BJ (cell line): ENCODE measurements at places on chromosomes 5 and 9.
A peak's percentile ranks its signal among the peaks of the same experiment; 100 is the strongest.

DNA sequence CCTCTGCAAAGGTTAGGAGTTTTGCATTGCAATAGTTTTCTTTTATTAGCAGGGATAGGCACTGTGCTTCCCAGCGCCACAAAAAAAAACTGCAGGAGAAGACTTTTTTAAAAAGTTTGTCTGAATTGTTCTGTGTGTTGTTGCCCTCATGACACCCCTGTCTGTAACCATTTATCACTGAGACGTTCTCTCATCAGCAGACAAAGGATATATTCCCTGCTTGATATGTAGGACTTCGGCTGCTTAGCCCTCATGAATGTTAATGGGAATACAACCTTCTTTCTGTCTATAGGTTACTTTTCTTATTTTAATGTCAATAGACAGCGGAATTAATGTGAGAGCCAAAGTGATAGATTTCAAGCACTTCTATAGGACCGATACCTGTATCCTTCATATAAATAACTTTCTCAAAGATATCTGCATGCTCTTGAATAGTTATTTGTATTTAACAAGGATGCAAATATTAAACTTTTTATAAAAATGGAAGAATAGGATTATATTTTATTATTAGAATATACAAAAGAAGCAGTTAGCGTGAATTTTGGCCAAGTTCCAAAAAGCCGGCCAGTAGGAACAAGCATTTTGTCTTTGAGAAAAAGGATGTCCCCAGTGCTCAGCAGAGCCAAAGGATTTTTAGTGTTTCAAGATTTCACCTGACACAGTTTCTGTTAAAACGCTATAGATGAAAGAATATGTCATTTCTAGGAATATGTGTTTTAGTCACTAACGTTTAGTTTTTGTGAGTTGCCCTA lies 1.5 kb upstream of the LYSMD3 start:
- no peak for DNase-seq

- DNase-seq, result no peak
These were observed 1314.1 kb upstream of the C9orf72 start for GRCh38 chr9:28887188-28887884.

- DNase-seq, result no peak
These were observed 88.4 kb downstream of the AK8 start for GRCh38 chr9:132789719-132790118.

DNA sequence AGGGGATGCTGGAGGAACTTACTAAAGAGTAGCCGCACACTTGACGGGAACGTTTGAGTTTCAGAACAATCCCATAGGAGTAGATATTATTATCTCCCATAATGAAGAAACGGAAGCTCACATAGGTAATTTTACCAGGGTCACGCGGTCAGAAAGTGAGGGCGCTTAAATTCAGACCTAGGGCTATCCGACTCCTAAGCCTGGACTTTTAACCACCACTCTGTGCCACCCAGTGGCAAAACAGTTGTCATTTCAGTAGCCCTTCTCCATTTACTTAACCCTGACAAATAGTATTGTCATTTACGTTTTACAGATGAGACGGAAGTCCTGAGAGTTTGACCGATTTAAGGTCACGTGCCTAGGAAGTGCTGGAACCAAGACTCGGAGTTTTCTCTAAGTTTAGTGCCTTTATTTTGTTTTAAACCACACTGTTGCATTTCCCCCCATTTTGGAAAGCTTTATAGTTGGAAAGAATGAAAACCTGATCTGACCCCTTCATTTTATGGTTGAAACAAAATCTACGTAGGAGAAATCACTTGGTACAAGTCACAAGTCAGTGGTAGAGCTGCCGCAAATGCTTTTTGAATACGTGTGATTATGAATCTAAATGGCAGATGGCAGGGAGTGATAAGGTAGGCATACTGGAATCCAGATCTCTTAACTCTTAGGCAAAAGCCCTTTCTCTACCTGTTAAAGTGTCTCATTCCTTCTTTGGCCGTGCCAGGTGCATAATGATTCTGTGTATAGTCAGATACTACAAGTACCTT lies 650 bp downstream of the MRRF start:
- no peak for DNase-seq

- no peak for DNase-seq
These were observed at the start of gene TERT for GRCh38 chr5:1294835-1295649. TERT (minus strand) TSS chr5:1295068; CDS start chr5:1294989, 79 bp downstream.

GRCh38 chr5:36897616-36898015 lies 21.0 kb downstream of the NIPBL start:
- no peak for DNase-seq

DNA sequence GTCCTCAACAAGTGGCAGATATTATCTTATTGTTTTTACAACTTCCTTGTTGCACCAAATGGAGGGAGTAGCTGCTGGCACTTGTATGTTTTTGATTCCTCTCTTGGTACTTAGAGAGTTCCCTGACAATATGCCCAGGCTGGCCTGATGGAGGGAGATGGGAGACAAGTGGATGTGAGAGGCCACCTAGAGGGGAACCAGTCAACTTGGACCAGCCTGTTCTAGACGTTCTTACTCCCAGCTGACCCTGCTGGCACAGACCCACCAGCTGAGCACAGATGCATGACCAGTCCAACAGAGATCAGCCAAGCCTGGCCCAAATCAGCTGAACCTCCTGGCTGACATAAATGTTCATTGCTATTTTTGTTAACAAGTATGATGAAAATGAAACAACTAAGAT lies 60.9 kb upstream of the GDNF start:
- DNase-seq, result no peak

DNA sequence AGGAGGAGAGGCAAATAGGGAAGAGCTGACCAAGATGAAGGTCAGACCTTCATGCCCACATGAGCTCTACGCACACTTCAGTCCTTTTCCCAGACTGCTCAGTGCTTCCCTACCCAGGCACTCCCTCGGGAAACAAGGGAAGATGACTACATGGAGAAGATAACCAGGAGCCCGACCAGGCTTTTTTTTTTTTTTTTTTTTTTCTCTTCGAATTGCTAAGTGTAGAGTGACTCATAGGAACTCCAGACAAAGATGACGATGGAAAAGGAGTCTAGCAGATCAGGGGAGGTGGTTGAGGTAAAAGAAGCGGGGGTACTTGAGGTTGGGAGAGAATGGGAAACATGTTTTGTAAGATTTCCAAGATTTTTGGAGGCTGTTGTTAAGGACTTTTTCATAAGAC lies 526.1 kb downstream of the BNC2 start:
- DNase-seq, result peak; percentile 83

- no peak for DNase-seq
These were observed 27.0 kb upstream of the C9orf72 start for GRCh38 chr9:27600256-27600655.

GRCh38 chr5:149731617-149732323 lies 1.7 kb downstream of the PPARGC1B start:
- DNase-seq, result peak; percentile 9

DNA sequence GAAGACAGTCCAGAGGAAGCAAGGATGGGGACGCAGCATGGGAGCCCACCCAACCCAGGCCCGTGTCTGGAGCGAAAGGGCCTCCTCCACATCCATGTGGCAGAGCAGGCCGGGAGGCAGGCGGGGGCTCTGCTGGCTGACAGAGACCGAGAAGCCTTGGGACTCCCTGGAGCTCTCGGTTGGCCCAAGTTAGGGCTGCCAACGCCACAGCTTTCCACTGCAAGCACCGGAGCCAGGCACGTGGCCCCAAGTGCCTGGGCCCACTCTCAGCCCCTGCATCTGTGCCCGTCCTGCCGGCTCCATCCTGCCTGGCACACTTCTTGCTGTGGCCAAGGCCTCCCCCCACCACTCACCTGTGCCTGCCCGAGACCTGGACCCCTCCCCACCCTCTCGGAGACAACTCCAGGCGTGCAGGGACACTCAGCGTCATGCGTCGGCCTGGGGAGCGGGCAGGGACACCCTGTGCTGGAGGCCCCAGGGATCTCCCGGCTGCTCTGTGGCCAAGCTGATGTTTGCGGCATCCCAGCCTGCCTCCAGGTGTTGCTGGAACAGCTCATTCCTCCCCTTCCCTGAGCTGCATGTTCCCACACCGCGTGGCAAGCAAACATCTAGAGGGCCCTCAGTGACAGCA lies 31.5 kb downstream of the SLC6A3 start:
- no peak for DNase-seq

GRCh38 chr5:56909294-56910209 lies at the start of gene SETD9:
SETD9 (plus strand) TSS chr5:56909596; CDS start chr5:56909646, 50 bp downstream.
- DNase-seq, result peak; percentile 75

GRCh38 chr9:92647671-92648473 lies 22.1 kb downstream of the IPPK start:
- DNase-seq, result no peak

GRCh38 chr5:142307146-142307890 lies 17.5 kb downstream of the SPRY4 start:
- no peak for DNase-seq

GRCh38 chr9:128233817-128234406 lies 30.7 kb downstream of the DNM1 start:
- DNase-seq, result no peak

GRCh38 chr9:90808890-90809685 lies 7.5 kb downstream of the SYK start:
- no peak for DNase-seq

- no peak for DNase-seq
These were observed 40.7 kb downstream of the CNTRL start for GRCh38 chr9:121115466-121115865.

DNA sequence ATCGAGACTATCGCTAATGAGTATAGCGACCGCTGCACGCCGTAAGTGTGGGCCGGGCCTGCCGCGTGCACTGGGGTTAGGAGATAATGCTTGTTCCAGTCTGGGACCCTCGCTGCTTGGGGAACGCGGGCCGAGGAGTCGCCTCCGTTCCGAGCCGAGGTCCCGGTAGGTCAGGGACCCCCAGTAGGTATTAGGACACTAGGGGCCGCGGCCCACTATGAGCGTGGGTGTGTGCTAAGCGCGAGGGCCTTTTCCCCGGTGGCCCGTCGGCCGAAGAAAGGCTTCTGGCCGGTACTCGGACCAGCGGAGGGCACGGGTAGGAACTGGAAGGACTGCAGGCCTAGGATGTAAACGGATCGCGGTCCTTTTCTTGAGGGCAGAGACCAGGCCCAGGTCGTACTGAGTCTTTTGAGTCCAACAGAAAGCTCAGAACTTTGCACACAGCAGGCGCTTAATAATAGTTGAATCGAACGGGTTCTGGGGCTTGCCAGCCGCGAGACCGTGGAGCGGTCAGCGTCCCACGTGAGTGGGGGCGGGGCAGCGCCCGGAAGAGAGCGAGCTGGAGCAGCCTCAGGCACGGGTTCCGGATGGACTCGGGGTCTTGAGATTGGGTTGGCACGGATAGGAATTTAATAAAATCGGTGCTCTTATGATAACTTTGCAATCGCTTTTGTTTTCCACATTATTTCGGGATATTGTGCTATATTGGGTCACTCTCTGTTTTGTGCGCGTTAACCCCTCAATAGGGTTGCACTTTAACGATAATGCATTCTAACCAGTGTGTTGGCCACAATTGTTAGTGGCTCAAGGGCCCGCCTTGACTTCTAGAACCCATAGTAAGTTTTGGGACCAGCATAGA lies 733 bp downstream of the HSPA4 start:
- DNase-seq, result no peak

GRCh38 chr9:115142090-115142489 lies 24.1 kb upstream of the TNC start:
- DNase-seq, result no peak

DNA sequence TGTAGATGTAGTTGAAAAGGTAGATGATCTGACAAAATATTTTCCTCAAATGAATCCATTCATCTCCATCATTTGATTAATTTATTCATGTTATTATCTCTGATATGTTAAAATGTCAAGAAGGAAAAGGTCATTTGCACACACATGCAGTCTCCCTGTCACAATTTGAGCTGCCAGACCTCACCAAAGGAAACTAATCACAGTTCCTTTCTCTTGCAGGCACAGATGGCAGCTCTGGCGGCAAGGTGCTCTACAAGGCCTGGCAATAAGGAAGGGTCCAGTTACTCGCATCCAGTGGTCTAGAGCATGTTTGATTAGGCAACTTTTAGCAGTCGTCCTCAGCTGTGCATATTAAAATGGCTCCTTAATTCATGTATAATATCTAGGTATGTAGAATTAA lies 120.1 kb downstream of the FEM1C start:
- no peak for DNase-seq

DNA sequence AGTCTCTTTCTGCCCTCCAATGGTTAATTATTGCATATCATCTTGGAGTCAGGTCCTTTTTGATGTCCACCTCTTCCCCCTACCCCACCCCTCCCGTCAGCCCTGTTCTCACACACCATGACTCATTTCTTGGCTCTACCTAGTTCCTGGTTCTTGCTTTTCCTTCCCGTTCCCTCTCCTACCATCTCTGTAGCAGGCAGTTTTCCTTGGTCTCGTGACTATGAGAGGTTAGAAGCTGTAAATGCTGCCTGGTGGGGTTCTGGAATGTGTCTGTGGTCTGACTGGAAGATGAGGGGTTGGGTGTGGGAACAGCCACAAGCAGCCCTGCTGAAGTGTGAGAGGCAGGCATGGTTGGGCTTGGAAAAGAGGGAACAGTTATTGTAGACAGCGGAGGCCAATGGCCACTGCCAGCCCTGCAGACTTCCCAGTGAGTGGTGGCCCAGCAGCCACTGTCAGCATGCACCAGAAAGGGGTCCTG lies 18.2 kb downstream of the SLC22A5 start:
- DNase-seq, result peak; percentile 99

- no peak for DNase-seq
These were observed 53.5 kb upstream of the CDKN2AIPNL start for GRCh38 chr5:134464988-134465815.

- DNase-seq, result no peak
These were observed 50.7 kb upstream of the SLC25A51 start for GRCh38 chr9:37954581-37954981.

- DNase-seq, result no peak
These were observed 18.3 kb downstream of the FBXW5 start for GRCh38 chr9:136926154-136926704.

- DNase-seq, result no peak
These were observed 83.5 kb upstream of the RIOK2 start for GRCh38 chr5:97266576-97266975.

DNA sequence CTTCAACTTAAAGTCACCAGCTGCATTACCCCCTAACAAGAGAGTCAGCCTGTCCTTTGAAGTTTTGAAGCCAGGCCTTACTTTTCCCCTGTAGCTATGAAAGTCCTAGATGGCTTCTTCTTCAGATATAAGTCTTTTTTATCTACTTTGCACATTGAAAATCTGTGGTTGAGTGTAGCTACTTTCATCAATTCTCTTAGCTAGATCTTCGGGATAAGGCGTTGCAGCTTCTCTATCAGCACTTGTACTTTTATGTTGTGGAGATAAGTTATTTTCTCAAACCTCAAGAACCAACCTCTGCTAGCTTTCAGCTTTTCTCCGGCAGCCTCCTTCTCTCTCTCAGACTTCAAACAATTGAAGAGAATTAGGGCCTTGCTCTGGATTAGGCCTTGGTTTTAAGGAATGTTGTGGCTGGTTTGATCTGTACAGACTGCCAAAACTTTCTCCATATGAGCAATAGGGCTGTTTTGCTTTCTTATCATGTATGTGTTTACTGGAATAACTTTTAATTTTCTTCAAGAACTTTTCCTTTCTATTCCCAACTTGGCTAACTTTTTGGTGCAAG lies 21.6 kb downstream of the CATSPER3 start:
- no peak for DNase-seq
